T-helper 1 cell (primary cell): ENCODE measurements at places on chromosomes 2 and 18.

DNA sequence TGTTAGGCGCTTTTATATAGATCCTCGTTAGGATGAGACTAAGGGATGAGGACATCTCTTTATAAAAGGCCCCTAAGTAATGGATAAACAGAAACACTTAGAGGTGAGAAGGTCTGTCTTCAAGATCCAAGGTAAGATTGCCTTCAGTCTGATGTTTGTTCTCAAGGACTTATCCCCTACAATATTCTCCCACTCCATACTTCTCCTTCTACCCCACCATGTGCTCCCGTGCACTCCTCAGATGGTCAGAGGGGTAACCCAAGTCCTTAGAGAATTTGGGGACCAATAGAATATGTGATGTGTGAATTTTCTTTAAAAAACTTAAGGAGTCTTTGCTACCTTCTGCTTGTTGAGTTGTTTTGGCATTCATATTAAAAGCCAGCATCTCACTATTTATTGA lies 23.1 kb downstream of the FOSL2 start:
- no peak for DNase-seq

DNA sequence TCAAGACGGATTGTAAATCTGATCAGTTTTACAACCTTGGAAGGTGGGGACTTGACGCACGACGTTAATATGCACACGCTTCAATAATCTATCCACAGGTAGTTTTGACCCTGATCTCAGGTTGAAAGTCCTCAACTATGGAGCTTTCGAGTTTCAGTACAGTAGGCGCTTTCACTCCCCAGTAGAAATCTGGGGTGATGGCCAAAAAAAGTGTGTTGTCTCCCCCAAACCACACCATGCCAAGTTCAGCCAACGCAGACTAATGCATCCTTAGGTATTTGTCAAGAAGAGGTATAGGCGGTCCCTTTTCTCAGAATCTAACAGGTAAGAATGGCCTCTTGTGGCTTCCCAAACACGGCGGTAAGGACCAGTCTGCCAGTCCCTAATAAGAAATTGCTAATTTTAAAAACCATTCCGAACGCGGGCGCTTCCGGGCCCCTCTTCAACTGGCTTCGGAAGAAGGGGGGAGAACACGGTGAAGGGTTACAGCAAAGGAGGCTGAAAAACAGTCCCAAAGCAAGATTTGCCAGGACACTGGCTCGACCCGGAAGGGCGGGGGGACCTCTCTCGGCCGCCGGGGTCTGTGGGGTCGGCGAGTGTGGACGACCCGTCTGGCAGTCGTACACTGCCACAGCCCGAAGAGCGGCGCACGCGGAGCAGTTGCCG lies 659 bp downstream of the FAM210A start:
- no peak for DNase-seq

GRCh38 chr2:22279541-22279940 lies 1105.4 kb upstream of the KLHL29 start:
- DNase-seq: no peak

DNA sequence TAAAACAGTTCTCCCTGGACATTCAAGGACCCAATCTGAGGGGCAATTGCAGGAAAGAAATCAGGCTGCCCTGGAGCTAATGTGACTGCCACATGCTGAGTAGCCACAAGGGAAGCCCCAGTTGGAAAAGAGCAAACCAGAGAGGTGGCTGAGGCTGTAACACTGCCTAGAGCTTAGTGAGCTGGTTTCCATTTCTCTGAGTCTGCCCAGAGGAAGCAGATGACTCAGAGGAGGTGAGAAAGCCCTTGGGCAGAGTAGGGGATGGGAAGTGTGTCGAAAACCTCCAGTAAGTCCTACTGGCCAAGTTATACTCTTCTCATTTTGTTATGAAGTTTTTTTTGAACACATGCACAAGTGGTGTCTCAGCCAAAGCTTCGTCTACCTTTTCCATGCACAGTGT lies 753.0 kb downstream of the CNTNAP5 start:
- no peak for DNase-seq

DNA sequence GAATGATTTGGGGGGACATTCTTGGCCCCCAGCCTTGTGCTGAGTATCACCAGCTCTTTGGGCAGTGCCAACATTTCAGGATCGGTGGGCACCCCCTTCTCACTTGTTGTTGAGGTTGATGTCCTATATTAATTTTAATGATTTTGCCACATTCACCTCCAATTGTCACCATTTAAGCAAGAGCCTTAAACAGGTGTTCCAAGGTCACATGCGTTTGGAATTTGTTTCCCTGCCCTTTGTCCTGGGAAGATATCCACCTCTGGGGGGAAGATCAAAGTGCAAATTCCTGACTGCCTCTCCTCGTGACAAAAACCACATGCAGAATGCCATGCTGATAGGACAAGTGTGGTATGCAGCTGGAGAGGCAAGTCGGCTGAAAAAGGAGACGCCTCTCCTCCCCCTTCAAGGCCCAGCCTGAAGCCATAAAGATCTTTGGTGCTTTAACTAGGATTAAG lies 72.5 kb upstream of the ID2 start:
- no peak for DNase-seq
